ENCODE measurements at places on chromosomes 5 and 9.

DNA sequence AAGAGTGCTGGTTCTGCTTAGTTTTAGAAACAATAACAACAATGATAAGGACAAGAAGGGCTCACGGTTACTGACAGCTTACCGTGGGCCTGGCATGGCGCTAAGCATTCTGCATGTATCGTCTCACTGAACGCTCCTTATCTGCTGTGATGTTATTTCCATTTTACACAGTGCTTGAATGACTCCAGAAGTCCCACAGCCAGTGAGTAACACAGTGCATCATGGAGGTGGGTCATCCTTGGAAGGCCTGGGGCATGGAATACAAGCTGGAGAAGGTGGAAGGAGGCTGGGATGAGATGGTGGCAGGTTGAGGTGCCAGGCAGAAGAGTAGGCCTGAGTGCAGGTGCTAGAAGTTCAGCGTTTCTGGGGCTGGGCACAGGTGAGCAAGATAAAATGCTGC lies 36.5 kb upstream of the FAT2 start:
- no peak for DNase-seq

GRCh38 chr5:1783216-1783554 lies 16.5 kb downstream of the MRPL36 start:
- peak; percentile 78 for DNase-seq

DNA sequence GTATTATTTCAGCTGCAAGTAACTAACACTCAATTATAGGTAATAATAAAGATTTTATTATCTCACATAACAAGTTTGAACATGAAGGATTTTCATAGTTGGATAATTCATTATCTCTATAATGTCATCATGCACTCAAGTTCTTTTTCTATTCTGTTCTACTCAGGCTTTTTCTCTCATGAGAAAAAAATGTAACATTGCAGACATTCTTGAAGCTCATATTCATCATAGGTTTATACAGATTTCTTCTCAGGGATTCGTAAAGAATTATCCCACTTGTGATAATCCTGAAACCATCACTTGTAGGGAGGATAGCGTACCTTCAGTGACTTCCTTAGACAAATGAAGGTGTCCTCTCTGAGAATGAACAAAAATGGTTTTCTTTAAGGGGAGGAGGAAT lies 150.3 kb downstream of the XRCC4 start:
- no peak for DNase-seq

DNA sequence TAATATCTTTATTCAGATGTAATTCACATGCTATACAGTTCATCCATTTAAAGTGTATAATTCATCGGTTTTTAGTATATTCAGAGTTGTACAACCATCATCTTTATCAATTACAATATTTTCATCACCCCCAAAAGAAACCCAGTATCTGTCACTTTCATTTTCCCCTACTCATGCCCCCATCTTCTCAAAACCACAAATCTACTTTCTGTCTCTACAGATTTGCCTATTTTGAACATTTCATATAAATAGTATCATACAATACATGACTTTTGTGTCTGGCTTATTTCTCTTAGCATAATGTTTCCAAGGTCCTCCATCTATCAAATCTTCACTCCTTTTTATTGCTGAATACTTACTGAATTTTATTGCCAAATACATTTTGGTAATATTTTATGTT lies 305.1 kb upstream of the SGCD start:
- no peak for DNase-seq

- no peak for DNase-seq
Observed at GRCh38 chr5:133075572-133076536, 24.0 kb downstream of the HSPA4 start.

DNA sequence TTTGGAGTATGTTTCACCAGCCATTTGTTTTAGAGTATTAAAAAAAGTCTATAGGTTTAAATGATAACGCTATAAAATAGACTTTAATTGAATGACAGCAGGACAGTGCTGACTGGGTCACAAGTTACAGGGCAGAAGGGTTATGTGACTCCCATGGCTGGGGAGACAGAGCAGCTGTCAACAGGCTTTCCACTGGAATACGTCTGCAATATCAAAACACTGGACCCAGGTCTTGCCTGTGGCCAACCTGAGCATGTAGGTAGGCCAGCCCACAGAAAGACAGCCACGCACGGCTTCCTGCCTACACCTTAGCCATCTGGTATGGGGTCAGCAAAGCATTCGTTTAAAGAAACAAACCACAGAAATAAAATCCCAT lies 80.7 kb downstream of the OTULIN start:
- no peak for DNase-seq

DNA sequence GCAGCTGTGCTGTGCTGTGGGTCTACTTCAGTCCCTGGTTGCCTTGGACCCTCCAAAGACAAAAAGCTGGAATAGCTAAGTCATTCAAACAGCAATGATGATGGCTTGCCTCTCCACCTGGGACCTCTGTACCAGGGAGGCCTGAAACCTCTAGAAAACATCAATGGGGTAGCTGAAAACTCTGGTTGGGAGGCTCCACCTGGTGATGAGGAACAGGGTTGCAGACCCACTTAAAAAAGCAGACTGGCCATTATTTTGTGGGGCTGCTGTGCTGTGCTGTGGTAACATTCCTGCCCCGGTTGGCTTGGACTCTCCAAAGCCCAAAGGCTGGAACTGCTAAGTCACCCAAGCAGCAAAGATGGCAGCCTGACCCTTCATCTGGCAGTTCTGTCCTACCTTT lies 839.3 kb upstream of the ARRDC3 start:
- DNase-seq: no peak

All from GM13976 (cell line).